ENCODE measurements at places on chromosomes 1 and 21. TPM values are rescaled to one million over a fixed set of nuclear protein-coding genes. Genes with fewer than 3 reads are reported as not detected.

GRCh38 chr1:47576758-47577115 is 138.9 kb downstream of the FOXD2 start:
- no peak for DNase-seq
- H3K27me3 ChIP-seq = peaks cover 38% of the 10 kb centered on the region
- H3K36me3 ChIP-seq = no peaks in the 10 kb centered on the region

GRCh38 chr1:93805027-93805610 is 73.9 kb downstream of the DNTTIP2 start:
- peak; percentile 81 for DNase-seq
- no peaks in the 10 kb centered on the region for H3K27me3 ChIP-seq
- H3K4me1 ChIP-seq = peaks cover 48% of the 10 kb centered on the region
- peak overlapping the region; percentile 74 for H3K27ac ChIP-seq

ADAM30 gene
- total RNA-seq = not detected

DNA sequence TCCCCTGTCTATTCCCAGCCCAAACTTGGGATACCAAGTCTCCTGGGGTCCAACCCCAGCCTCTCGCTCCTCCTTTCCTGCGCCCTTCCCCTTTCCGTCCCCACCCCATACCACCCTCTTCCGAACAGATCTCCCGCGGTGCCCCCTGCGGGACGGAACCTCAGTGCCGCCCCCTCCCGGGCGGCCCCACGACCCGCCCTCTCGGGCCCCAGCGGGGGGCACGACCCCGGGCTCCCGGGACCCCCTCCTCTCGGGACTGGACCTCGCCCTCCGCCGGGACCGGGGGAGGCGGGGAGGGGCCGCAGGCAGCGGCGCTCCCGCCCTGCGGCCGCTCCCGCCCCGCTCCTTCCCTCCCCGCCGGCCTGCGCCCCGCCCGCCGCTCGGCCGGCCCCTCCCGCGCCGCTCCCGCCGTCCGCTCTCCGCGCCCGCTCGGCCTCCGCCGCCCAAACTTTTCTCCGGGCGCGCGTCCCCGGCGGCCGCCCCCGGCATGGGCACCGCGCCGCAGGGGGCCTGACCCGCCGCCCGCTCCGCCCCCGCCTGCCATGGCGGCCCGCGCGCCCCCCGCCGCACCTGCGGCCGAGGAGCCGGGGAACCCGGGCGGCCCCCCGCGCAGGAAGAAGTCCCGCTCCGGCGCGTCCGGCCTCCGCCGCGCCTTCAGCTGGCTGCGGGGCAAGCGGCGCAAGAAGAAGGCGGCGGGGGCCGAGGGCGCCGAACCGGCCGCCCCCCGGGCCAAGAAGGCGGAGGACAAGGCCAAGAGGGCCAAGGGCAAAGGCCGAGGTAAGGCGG is 39.0 kb upstream of the SYNC start:
- H3K27me3 ChIP-seq = no peaks in the 10 kb centered on the region
- peak; percentile 64 for DNase-seq
- no peaks in the 10 kb centered on the region for H3K36me3 ChIP-seq
- peak overlapping the region; percentile 84 for H3K4me3 ChIP-seq

GRCh38 chr1:111571987-111572386 is 47.6 kb upstream of the RAP1A start:
- H3K4me1 ChIP-seq = peaks cover 16% of the 10 kb centered on the region
- peak; percentile 75 for DNase-seq
- H3K27ac ChIP-seq = no peak overlapping the region
- H3K36me3 ChIP-seq = no peaks in the 10 kb centered on the region

DNA sequence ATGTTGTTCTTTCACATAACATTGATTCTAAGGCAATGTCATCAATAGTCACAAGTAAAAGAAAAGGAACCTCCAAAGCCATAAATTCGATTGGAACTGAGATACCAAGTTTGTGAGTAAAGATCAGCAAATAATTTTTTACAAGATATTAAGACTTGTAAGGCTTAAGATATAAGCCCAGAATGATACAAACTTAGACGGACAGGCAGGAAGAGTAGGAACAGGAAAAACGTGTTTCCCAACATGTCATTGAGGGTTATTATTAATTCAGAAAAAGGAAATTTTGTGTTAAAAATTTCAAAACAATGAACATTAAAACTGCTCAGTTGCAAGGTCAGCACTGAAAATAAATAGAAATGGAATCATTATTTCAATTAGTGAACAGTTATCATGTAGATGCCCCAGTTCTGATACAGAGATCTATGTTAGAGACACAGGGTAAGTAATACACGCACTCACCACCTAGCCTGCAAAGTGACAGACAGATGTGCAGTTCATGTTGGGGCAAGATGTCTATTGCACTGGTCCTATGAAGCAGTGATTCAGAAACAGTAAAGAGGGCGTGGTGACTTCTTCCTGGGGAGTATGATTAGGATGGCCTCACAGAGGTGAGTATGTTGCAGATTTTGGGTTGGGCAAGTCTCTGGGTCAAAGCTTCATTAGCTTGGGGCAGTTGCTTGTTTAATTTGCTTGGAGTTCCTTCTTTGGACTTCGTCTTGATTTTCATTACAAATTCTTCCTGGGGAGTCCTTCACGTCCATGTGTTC is 284.4 kb downstream of the SETD4 start:
- H3K27ac ChIP-seq = no peak overlapping the region
- H3K4me1 ChIP-seq = peaks cover 28% of the 10 kb centered on the region
- no peak for DNase-seq
- no peaks in the 10 kb centered on the region for H3K27me3 ChIP-seq
- H3K36me3 ChIP-seq = no peaks in the 10 kb centered on the region

FMO1 gene
- total RNA-seq = not detected

DNA sequence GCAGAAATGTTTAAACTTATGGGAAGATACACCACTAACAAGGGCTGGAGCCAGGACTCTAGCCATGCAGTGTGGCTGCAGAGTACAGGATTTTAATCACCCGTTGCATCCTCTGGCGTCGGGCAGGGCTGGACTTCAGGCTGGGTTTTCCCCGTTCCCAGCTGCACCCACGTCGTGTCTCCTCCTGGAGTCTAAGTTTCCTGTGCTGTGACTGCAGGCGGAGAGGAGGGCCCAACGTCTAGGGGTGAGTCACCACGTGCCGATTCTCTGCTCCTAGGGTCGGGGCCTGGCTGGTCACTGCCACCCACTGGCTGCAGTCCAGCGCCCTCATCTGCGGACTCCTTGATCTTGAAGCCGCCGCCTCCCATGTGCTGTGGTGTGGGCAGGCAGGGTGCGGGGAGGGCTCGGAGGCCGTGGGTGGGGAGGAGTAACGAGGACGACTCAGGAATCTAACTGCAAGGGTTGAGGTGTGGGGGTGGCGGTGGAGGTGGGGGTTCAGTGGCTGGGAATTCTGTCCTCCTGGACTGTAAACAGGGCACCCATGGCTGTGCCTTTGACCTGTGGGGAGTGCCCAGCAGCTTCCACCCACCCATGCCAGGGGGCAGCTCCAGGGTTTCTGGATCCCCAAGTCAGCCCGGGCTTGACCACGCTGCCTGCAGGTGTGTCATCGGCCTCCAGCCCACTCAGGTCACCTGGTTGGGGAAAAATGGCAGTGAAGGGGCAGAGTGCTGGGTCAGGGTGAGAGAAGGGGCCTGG is 77.8 kb downstream of the ALPL start:
- H3K27ac ChIP-seq = no peak overlapping the region
- H3K4me1 ChIP-seq = peaks cover 8% of the 10 kb centered on the region
- peaks cover 16% of the 10 kb centered on the region for H3K27me3 ChIP-seq
- peak; percentile 95 for DNase-seq
- no peaks in the 10 kb centered on the region for H3K36me3 ChIP-seq

GRCh38 chr1:6471970-6472368 is 6.0 kb upstream of the TNFRSF25 start:
- no peaks in the 10 kb centered on the region for H3K4me1 ChIP-seq
- H3K4me3 ChIP-seq = no peak overlapping the region
- no peaks in the 10 kb centered on the region for H3K36me3 ChIP-seq
- no peaks in the 10 kb centered on the region for H3K27me3 ChIP-seq
- no peak for DNase-seq

DNA sequence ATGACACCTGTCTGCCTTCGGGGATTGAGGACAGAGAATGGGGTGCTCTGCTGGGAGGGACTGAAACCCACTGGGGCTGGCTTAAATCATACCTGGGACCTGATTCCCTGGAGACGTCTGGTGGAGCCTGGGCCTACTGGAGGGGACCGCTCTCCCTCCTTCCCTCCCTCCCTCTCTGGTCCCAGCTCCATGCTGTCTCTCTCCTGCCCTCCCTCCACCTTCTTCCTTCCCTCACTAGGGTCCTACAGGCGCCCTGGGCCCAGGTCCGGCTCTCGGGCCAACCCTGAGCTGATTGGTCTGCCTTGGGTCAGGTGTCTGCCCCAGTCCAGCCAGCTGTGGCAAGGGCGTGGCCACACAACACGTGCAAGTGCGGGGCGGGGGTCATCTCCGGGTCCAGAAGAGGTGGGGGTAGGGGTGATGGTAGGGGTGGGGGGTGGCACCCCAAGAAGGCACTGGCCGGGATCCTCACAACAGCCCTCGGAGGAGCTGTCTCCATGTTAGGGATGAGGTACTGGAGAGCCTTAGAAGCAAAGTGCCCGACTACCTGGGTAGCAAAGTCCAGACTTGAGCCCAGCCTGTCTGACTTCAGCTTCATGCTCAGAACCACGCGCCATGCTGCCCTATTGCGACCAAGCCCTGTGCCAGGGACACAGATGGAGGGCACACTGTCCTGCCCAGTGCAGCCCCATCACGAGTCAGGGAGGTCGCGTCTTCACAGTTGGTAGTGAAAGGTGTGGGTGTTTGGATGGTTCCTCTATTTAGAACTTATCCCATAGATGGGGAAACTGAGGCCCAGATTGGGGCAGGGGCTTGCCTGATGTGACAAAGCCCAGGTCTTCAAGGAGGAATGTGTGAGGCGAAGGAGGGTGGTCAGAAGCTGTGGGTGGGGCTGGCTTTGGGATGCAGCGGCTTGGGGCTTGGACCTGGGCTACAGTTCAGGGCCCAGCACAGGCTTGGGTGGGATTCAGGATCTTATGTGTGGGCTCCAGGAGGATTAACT is 574.1 kb downstream of the PTPRU start:
- no peaks in the 10 kb centered on the region for H3K4me1 ChIP-seq
- no peak overlapping the region for H3K27ac ChIP-seq
- no peak for DNase-seq
- no peak overlapping the region for H3K4me3 ChIP-seq
- H3K27me3 ChIP-seq = no peaks in the 10 kb centered on the region

DNA sequence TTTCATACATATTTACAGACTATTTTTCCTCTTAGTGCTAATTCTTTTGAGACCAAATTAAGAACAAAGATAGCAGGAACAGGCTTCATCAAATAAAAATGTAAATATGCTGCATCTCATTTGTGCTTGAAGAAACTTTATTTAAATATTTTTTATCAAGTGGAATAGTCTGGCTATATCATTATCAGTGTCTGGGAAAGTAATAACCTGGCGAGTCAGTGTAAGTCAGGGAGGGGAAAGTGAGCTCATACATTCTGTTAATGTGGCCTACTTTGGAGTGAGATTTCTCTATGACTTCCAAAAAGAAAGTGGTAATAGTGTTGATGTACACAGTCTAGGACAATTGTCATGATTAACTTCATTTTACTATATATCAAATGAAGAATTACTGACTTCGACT is 1045.1 kb downstream of the ADGRL2 start:
- no peaks in the 10 kb centered on the region for H3K36me3 ChIP-seq
- H3K27me3 ChIP-seq = no peaks in the 10 kb centered on the region
- no peak overlapping the region for H3K27ac ChIP-seq
- no peaks in the 10 kb centered on the region for H3K4me1 ChIP-seq
- peak; percentile 2 for DNase-seq
- H3K4me3 ChIP-seq = no peak overlapping the region
